ENCODE measurements at places on chromosomes 5 and 9.

DNA sequence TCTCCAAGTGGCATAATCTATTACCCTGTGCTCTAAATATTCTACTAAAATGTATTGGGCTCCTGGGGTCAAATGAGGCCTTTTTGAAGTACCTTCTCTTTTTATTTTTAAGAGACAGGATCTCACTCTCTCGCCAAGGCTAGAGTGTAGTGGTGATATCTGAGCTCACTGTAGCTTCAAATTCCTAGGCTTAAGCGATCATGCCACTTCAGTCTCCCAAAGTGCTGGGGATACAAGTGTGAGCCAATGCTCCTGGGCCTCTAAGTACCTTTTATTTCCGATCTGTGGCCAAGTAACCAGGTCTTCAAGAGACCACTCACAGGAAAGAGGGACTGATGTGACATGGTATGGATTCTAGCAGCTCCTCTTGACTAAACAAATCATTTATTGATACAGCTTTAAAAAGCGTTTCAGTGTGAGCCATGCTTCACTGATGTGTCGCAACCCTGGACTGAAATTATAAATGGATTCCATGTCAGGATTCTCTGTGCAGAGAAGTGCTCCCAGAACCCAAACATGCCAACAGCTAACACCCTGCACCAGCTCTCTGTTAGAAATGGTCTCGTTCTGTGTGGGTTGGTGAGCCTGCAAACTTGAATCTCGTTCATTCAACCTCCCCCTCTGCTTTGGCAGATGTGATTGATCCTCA lies 477.8 kb downstream of the HINT1 start:
- no peak for DNase-seq

- DNase-seq = no peak
Observed at GRCh38 chr5:146706321-146706972, 172.1 kb downstream of the PPP2R2B start.

- DNase-seq = no peak
Observed at GRCh38 chr9:15317836-15318235, 10.8 kb upstream of the TTC39B start.

DNA sequence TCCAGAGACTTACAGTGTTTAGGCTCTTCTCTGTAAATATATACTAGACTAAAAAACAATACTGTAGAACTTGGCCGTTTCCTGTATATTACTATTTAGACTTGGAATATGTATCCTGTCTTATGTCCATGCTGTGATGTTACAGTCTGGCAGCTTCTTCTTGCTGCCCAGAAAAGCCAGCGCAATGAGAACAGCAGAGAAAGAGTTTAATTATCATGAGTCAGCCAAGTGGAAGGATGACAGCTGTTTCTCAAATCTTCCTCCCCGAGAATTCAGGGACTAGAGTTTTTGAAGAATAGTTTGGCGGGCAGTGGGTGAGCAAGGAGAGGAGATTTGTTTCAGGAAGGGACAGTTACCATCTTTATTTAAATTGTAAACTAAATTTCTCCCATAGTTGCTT lies 37.5 kb downstream of the NAA35 start:
- no peak for DNase-seq

DNA sequence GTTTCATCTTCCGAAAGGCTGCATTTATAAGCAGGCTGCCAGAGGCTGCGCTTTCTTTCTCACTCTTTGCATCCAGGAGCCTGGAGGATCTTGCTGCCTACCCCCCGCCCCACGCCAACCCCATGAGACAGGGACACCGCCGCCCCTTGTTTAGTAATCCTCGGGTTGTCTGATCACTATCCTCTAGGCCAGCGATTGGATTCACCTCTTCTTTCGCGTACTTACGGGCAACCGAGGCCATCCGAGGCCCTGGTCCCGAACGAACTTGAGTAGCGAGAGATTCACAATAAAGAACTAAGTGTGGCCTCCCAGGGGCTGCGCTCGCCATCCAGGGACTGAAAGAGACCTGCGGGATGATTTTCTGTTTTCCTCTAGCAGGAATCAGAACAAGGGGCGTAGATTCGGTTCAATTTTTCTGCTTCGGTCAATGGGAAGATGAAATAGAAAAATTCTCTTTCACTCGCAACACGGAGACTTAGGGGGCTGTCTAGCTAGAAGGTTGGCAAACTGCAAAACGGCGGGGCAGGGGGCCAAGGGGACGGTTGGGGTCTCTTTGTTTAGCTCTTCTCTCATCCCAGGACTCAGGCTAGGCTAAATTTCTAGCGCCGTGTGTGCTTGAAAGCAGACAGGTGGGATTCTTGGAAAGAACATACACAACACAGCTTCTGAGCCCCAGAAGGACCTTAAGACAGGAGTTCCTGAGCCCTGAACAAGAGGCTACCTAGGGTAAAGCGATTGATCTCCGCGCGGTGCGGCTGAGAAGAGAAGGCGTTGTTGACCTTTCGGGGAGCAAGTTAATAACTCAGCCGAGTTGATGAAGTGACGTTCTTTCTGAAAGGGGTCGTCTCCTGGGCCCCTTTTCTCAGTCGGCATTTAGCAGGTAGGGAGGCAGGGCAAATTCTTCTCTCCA lies 5.8 kb upstream of the ISL1 start:
- DNase-seq = no peak

GRCh38 chr5:54361691-54362411 lies 51.5 kb upstream of the ARL15 start:
- no peak for DNase-seq

GRCh38 chr5:2047341-2047927 lies 164.7 kb upstream of the IRX4 start:
- no peak for DNase-seq

- peak; percentile 26 for DNase-seq
Observed at GRCh38 chr5:83482961-83483360, 11.4 kb downstream of the VCAN start.

All from renal cortical epithelial cell (primary cell).